Right lobe of liver (tissue), 6 donors: ENCODE measurements at places on chromosomes 5 and 9. TPM values are rescaled to one million over a fixed set of nuclear protein-coding genes. Genes with fewer than 3 reads are reported as not detected.

PLPP7 gene
- total RNA-seq: 0.18 TPM

CATSPER3 gene
- total RNA-seq: not detected

ADAMTS6 gene
- total RNA-seq: 0.35 TPM

- DNase-seq: no peak
These were observed 51.0 kb downstream of the ARHGAP26 start for GRCh38 chr5:142821034-142821732.
